ENCODE measurements at places on chromosomes 1 and 21.

DNA sequence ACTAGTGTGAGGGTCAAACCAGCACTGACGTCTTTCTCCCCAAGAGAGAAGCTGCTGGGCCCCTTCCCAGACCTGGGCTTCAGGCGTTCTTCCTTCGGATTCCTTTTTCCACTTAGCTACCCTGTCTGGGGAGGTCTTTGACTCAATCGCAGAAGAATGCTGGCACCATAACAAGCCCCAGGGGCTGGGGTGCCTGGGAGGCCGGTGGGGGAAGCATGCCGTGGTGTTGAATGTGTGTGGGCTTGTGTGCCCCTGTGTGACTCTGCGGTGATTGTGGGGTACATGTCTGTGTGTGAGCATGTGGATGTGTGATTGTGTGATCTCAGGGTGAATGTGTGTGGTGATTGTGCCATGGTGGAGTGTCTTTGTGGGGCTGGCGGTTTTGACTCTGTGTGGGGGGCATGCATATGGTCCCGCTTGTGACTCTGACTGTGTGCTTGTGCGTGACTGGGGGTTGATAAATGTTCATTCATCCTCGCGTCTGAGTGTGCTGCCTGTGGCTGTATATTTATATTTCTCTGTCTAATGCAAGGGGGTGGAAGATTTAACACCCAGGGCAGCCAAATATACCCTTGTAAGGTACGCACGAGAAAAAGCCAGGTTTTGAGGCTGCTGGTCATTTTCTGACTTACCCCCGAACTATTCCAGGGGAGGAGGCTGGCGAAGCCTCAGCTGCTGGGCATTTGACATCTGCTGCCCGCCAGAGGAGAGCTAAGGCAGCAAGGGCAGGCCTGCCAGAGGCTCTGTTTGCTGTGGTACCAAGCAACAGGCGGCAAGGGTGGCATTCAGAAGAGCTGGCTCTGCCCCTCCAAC, 1.1 kb upstream of the SYNC start:
- no peak for DNase-seq

DNA sequence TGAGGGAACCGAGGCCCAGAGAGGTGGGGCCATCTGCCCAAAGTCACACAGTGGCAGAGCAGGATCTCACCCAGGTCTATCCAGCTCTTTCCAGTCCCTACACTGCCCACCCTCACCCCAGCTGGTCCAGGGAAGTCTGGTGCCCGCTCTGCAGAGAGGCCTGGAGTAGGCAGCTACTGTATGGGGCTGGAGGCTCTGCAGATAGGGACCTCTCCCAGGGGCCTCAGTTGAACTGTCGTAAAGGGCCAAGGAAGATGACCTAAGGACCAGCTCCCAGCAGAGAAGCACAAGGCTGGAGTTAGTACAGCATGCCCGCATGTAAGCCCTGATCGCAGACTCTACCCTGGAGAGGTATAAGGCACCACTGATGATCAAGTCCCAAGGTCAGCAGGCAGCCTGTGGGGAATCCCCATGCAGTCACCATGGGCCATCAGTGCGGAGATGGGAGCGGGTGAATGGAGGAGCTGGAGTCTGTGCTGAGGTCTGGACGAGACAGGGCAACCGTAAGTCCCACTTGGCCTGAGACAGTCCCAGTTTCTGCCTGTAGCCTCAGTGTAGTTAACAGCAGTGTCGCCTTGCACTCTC, 320.2 kb downstream of the MATN1 start:
- no peak for DNase-seq

GRCh38 chr1:37372302-37372701, 102.1 kb upstream of the ZC3H12A start:
- no peak for DNase-seq

DNA sequence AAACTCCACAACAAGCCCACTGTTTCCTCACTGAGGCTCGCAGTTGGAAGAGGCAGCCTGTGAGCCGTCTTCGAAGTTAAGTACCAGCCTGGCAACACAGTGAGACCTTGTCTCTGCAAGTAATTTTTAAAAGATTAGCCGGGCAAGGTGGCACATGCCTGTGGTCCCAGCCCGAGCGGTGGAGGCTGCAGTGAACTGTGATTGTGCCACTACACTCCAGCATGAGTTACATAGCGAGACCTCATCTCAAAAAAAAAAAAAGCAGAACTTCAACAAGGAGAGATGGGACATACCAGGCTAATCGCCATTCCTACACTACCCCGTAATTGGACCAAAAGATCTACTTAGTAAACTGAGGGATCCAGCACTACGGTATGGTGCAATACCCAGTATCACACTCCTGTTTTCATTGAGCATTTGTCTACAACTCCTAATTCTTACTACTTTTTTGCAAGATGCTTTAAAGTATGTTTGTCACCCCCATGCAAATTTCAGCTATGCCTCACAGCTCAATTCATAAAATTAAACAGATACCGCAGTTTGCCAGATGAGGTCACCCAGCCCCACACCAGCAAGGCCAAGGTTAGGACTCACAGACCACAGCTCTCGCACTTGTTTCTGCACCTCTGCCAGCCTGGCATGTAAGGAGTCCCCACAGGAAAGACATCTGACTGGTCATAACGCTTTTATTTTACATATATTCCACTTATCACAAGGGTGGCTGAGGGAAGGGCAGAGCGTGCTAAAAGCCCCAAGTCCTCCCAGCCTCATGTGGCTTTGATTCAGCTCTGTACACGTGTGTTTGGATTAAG, 21.0 kb downstream of the SDE2 start:
- DNase-seq = no peak

DNA sequence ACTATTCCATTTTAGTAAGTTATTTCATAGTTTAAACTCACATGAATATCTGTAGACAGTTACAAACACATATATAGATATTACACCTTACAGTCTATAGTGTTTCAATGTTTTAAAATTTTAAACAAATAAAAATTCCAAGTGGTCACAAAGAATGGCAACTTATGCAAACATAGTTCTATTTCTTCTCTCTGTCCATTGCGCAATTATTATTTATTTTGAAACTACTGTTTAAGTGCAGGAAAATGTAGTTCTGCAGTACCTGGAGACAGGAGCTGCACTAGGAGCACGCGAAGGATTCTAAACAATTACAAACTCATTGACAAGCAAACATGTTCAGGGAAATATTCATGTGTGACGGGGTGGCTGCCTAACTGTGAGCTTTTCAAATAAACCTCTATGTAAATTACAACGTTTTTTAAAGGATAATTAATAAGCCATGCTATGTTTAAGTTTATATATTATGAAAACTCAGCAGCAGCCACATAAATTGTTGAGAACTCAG, 312.0 kb upstream of the DUSP10 start:
- no peak for DNase-seq

GRCh38 chr1:45508295-45509151, 8.4 kb downstream of the MMACHC start:
- no peak for DNase-seq

- no peak for DNase-seq
Measured at GRCh38 chr1:166233750-166234366, 67.1 kb upstream of the FAM78B start.

DNA sequence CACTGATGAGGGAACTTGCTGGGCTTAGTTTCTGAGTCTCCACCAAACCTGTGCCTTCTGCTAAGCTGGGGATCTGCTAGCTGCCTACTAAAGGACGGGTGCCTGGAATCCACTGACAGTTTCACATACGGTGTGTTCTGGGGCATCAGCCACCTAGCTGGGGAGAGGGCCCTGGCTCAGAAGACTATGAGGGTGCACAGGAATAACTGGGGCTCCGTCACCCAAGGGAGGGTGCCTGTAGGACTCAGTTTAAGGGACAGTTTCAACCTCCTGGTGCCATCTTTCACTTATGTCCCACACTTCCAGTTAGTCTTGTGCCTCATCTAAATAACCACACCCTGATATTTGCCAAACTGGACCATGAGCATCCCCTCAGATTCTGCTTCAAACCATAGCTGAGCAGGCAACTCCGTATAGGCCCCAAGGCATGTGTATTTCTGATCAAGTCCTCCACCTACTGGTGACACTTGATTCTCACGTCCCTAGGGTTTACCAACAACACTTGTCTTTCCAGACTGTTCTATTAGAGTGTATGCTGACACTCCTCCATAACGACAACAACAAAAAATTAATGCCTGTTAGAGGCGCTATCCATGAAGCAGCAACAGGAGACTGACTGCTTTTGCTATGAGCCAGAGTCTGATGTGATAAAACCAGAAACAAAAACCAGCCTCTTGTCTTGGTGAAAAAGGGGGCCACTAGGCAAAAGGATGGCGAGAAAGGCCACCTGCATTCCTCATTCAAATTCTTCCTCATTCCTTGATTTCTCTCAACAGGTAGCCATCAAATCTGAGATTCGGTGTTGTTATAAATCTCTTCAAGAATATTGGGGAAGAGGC, 55.0 kb upstream of the PAXBP1 start:
- DNase-seq = no peak

DNA sequence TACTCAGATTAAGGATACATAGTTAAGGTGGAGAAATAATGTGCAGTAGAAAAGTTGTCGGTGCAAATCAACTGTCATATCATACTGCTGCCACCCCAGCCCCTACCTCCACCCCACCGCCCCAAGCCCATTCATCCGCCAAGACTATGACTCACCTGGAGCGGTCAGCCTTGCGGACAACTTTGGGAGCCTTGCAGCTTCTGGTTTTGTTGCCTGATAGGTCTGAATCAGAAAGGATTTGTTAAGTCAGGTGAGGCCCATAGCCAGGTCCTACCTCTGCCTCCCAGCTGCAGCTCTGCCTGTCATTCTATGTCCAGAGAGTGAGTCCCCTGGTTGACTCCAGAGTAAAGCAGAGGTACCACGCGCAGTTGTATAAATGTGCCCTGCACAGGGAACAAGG, 12.6 kb downstream of the C1orf162 start:
- no peak for DNase-seq

DNA sequence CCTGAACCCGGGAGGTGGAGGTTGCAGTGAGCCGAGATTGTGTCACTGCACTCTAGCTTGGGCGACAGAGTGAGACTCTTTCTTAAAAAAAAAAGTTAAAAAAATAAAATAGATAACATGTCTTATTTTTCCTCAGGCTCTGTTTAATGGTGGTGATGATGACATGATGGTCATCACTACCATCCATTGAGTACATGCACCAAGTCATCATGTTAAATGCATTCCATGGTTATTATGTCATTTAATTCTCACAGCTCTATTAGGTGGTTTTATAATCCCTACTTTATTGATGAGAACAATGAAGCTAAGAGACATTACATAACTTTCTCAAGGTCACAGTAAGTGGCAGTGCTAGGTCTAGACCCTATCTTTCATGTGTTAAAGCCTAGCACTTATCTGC, 34.4 kb upstream of the MAB21L3 start:
- DNase-seq = no peak

DNA sequence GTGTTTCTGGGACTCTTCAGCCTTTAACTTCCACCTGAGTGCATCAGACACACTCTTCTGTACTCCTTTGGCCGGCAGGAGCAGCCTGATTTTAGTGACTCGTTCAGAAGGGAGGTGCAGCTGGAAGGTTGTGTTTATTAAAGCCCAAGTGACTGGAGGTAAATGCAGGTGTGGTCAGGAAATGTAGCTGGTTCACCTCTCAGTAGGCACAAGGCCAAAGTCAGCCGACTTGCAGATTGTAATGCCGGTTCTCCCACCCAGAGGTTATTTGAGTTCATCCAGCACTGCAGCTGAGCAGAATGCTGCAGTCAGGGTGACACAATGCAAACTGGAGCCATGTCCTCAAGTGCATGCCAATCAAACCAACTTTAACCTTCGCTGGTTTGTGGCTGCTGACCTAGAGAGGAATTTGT, 91.5 kb downstream of the SPATA46 start:
- no peak for DNase-seq

DNA sequence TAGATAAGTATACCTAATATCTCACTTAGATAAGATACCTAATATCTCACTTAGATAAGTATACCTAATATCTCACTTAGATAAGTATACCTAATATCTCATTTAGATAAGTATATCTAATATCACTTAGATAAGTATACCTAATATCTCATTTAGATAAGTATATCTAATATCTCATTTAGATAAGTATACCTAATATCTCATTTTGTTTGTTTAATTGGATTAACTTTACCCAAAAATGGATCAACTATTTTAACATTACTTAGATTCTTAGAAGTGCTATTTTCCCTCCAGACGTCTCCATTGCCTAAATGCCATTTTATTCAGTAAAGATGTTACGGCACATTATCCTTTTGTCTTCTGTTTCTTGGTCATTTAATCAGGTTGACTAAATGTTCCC, 346.4 kb downstream of the CHRM3 start:
- DNase-seq = no peak

DNA sequence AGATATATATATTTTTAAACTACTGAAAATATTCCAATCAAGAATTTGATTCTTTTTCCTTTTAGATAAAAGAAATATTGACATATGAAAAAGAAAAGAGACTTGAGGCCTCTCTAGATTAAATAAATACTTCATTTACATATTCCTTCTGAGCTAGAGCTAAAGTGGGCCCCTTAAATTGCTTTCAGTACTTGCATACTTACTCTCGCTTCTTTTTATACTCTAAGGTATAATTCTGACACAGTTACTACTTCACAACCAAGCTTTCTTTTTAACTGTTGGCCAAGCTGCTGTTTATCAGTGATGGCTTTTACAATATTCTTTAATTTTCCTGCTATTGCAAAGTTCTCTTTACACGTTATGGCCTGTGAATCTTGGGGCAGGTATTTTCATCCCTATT, 24.6 kb downstream of the EXTL2 start:
- DNase-seq = no peak

DNA sequence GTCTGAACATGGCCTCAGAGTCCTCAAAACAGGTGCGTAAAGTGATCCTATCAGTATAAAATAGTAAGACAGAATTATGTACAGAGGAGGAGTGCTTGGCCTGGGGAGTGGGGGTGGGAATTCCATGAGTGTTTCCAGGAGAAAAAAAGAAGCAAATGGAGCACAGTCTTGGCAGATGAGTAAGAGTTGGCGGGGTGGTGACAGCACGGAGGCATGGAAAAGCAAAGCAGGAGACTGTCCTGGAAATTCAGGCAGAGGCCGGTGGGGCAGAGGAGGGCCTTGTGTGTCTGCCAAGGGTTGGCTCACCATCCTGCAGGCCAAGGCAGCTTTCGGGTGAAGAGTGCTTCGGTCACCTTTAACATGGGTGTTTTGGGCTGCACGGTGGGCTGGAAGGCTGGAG, 63.4 kb downstream of the OPTC start:
- no peak for DNase-seq

- no peak for DNase-seq
Measured at GRCh38 chr21:42708107-42708506, 54.7 kb downstream of the PDE9A start.

DNA sequence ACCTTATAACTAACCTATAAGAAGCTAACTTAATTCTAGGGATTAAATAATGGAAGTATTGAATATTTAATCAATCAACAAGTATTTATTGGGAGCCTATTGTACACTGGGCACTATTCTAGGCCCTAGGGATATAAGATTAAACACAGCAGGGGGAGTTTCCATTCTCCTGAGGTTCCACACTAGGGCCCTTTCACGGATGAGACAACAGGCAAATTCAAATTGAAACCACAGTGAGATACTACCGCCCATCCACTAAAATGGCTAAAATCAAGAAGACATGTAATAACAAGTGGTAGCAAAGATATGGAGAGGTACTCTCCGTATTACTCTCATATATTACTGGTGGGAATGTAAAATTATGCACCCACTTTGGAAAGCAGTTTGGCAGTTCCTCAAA, 674.4 kb downstream of the KIF26B start:
- no peak for DNase-seq

Measured in NCI-H446 (cell line).